Caki2 (cell line): ENCODE measurements at places on chromosomes 3 and 15.

DNA sequence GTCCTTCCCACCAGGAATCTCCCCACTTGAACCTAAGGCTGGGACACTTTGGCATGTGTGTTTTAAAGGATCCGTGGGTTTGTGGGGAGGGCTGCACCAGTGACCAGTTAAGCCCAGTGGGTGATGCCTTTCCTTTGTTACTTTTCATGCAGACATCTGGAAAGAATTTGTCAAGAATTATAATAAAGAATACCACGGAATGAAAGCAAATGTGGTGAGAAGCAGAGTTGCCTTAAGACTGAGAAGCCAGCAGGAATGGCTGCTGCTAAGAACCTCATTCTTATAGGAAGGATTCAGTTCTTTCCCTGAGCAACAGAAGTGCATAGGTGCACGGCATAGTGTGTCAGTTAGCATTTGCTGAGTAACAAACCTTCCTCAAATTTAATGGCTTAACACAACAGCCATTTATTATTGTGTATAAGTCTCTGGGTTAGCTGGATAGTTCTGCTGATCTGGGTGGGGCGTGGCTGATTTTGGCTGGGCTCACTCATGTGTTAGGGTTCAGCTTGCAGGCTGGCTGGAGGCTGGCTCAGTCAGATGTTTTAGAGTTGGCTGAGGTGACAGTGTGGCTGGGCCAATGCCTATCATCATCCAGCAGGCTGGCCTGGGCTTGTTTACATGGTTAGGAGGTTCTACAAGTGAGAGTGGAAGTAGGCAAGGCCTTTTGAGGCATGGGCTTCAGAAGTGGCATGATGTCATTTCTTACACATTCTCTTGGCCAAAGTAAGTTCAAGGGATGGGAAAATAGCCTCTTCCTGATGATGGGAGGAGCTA is 262.7 kb upstream of the CTDSPL start:
- DNase-seq, result no peak

- no peak for DNase-seq
These were observed 35.8 kb downstream of the UQCC5 start for GRCh38 chr3:52572221-52572620.

DNA sequence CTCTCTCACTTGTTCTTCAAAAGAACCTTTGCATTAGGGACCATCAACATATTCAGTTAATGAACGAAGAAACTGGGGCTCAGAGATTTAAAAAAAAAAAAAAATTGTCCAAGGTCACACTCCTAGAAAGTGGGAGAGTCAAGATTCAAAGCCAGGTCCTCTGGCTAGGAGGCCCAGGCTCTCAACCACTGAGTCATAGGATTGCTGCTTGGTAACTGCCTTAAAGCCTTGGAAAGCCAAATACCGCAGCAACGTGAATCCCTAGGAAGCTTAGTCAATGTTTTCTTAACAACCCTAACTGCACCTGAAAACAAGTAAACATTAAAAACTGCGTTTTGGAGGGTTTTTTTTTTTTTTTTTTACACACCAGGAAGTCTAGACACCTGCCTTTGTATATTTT is 156.8 kb downstream of the WNT5A start:
- DNase-seq, result peak; percentile 82

GRCh38 chr15:49750553-49750952 is 129.7 kb downstream of the DTWD1 start:
- DNase-seq, result no peak

GRCh38 chr3:149152420-149152819 is 23.0 kb downstream of the HPS3 start:
- DNase-seq, result no peak

GRCh38 chr3:172034786-172035685 is 4.3 kb upstream of the FNDC3B start:
- DNase-seq, result peak; percentile 41

GRCh38 chr3:188176884-188177283 is 22.9 kb downstream of the LPP start:
- DNase-seq, result no peak

DNA sequence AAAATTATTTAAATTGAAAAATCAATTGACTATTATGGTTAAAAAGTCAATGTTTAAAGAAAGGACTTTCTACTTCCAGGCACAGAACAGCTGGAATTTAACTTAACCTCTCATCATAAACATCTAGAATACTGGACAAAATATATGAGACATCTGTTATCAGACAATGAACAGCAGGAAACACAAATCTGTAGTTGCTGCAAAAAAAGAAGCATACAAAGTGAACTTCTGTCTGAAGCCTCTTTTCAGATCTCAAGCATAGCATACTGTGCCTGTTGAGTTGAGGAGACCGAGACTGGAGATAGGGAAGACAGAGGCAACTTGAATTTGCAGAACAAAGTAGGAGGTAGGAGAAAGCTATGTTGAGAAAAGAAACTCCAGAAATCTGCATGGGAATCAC is 140.0 kb upstream of the CBLB start:
- DNase-seq, result no peak

DNA sequence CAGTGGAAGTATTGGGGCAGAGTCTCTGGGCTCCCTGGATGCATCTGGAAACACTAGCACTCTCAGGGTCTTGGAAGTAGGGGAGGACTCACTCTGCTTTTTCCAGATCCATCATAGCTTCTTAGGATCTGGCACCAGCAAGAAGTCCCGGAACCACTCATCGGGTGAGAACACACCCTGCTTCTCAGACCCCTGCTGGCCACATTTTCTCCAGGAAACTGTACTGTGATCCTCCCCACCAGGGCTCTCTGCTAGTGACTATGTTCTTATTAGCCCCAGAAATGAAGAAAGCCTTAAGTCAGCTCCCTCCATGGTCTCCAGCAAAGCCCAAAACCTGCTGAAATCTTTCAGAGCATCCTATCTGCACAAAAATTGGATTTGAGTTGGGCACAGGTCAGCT is 197.3 kb upstream of the GADL1 start:
- no peak for DNase-seq

DNA sequence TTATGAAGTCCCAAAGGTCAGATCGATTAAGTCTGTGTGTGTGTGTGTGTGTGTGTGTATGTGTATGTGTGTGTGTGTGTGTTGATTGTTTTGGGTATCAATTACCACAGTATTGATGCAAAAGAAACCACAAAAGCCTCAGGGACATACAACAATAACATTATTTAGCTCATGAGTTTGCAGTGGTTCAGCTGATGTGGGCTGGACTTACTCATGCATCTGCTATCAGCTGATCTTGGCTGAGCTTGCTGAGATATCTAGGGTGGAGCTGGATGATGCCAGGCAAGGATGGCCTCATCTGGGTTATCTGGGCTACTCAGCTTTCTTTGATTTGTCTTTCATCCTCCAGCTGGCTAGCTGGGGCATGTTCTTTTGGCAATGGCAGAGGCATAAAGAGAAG is 82.4 kb upstream of the PRR23C start:
- DNase-seq, result no peak

DNA sequence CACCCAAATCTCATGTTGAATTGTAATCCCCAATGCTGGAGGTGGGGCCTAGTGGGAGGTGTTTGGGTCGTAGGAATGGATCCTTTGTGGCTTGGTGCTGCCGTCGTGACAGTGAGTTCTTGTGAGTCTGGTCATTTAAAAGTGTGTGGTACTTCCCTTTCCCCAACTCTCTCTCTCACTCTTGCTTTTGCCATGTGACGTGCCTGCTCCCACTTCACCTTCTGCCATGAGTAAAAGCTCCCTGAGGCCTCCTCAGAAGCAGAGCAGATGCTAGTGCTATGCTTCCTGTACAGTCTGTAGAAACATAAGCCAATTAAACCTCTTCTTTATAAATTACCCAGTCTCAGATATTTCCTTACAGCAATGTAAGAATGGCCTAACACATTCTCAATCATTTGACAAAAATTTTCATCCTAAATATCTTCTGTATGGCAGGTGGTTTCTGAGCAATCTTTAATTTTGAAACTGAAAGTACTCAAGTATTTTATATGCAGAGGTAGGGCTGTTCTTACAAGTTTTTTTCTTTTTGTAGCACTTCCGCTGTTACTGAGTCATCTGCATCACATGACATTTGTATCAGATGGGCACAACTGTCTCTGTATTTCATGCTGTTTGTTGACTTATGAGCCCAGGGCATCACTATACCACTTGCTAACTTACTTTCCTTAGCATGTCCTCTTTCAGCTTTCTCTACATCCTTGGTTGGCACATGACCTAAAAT is 8.8 kb downstream of the RPL39L start:
- peak; percentile 64 for DNase-seq

- no peak for DNase-seq
These were observed 41.8 kb upstream of the ALCAM start for GRCh38 chr3:105324951-105325350.
